ENCODE measurements at places on chromosomes 3 and 15.

DNA sequence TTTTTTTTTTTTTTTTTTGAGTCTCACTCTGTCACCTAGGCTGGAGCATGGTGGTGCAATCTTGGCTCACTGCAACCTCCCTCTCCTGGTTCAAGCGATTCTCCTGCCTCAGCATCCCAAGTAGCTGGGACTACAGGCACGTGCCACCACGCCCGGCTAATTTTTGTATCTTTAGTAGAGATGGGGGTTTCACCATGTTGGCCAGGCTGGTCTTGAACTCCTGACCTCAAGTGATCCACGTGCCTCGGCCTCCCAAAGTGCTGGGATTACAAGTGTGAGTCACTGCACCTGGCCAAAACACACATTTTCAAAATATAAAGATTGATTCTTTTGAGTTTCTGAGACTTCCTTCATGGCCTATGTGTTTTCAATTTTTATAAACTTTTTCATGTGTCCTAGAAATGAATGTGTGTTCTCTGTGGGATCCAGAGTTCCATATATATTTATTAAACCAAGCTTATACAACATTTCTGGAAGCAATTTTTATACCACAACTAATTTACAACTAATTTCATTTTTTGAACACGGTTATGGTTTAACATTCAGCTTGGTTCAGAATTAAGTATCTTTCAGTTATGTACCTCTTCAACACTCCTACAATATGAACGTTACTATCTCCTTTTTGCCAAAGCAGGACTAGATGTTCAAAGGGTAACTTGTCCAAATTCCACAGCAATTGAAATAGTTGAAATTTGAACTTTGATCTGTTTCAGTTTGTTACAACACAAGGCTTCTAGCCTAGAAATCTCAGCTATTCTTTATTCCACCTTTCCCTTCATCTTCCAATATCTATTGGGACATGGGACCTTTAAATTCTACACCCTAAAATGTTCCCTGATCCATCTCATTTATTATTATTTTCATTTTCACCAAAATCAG, 1.5 kb downstream of the ACAD11 start:
- no peak for DNase-seq

- DNase-seq: no peak
These were observed 60.9 kb downstream of the TLNRD1 start for GRCh38 chr15:81061490-81062253.

DNA sequence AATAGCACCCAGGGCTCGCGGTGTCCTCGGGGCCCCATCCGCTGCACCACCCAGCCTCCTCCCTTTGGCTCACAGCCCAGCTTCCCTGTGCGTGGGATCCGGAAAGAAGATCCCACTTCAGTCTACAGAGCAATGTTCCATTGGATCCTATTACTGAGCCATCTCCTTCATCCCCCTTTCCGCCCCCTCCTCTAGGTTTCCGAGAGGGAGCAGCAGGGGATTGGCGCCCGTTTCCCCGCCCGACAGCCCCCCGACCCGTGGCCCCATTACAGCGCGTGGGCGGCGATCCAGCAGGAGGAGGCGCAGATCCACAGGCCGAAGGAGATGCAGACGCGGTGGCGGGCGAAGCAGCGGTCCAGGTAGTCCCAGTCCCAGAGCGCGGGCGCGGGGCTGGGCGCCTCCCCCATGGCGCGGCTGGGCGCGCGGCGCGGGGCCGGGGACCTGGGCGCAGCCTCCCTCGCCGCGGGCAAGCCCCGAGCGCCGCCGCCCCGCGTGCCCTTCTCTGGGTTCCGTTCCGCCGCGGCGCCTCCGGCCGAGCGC, 340 bp downstream of the TMEM44 start:
- peak; percentile 41 for DNase-seq

GRCh38 chr3:172098698-172099494, 59.5 kb downstream of the FNDC3B start:
- no peak for DNase-seq

DNA sequence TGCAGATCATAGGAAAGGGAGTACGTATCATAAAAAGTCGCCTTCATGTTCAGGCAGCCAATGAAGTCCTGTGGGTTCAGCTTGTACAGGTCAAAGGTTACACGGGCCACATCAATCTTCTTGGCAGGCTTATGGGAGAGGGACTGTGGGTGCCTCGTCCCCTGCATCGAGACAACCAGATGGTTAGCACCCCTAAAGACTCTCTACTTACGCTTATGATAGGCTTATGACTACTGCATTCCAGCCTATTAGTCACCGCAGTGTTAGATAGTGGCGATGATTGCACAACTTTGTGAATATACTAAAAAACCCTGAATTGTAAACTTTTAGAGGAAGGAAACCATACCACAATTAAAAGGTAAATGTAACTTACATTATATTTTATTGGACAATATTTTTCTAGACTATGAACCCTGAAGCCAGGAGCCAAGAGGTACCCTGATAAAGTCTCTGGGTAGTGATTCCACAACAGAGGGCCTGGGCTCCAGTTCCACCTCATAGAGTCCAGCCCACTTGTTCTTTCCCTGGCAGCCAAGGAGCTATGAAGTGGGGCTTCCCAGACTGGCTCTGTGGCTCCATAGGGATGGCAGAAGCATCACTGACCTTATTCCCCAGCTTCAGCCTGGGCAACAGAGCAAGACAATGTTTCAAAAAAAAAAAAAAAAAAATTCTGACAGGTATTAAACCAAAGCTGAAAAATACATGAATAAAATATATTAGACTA, 2.5 kb upstream of the FANCD2 start:
- no peak for DNase-seq

GRCh38 chr3:135106445-135106844, 311.4 kb downstream of the EPHB1 start:
- no peak for DNase-seq

- peak; percentile 16 for DNase-seq
These were observed 1.6 kb downstream of the GABPB1 start for GRCh38 chr15:50353251-50353974.

DNA sequence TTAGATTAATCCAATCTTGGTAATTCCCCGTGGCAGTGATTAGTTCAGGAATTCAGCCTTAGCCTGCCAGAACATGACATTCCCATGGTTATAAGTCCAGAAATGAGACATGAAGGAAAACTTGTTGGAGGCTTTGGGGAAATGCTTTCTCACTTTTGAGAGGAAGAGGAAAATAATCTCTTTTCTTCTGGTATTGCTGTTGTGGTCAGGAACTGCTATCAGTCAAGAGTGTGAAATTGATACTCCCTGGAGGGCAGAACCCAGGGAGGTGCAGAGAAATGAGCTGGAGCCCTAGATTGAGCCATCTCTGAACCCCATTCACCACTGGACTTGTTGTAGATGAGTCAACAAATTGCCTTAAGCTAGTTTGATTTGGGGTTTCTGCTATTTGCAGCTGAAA, 38.6 kb upstream of the APH1B start:
- DNase-seq: no peak

- no peak for DNase-seq
These were observed 64.6 kb downstream of the ZIC4 start for GRCh38 chr3:147341727-147342126.

DNA sequence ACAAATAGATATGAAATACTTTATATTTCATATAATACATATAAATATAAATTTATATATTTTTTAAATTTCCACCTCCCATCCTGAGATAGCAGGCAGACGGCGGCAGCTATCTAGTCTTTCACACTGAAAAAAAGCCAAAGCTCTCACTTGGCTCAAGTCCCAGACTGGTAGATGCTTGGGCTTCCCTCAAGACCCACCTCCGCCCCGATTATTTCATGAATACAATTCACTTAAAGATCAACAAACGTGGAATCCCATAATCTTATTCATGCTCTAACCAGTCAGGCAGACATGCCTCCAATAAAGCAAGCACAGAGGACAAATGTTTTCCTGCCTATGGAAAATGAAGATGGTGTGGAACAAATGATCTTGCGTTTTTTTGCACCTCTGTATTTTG, 275.9 kb upstream of the NR2F2 start:
- DNase-seq: no peak

GRCh38 chr3:48478626-48479555, 25.1 kb downstream of the SHISA5 start:
- DNase-seq: no peak

GRCh38 chr3:179373938-179374337, 26.4 kb downstream of the MFN1 start:
- DNase-seq: no peak

DNA sequence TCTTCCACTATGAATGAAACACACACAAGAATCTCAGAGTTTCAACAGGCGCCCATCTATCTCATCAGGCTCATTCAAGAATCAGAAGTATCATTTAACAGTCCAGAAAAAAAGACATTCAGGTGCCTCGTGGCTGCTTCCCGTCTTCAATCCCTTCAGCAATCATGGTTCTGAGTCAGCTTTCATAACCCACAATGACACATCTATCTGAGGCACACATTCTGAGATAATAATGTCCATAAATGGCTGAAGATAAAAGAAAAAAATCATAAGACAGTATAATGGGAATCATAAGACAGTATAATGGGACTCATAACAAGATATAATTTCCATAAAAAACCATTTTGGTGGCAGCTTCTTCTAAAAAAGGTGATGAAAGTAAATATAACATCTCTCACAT, 52.4 kb downstream of the TNIK start:
- no peak for DNase-seq

DNA sequence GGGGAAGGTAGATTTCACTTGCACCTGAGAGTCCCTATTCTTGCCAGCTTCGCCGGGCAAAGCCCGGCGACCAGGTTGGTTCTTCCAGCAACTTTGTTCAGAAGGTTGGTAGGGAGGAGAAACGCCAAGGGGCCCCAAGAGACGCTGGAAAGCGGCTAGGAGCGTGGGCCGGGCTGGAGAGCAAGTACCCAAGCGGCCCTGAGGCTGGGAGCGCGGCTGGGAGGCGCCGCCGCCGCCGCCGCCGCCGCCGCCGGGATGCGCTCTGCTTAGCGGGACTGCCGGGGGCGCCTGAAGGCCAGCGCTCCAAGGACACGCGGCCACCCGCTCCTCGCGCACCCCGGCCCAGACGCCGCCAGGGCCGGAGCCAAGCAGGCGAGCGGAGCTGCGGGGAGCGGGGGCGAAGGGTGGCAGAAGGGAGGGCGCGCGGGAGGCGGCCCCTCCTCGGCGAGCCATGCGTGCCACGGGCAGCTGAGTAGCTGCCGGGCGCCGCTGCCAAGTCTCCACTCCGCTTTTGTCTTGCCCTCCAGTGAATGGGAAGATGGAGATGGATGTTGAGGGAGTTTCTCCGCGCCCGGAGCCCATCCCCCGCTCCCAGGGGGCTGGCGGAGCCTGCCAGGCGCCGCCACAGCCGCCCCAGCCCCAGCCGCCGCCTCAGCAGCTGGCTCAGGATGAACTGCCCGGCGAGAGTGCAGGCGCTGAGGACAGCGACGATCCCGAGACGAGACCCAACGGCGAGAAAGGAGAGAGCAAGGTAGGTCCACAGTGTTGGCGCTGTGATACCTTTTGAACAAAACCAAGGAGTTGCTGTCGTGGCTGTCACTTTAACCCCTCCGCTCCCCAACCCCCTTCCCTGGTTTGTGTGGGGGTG, 227.4 kb upstream of the AZI2 start:
- DNase-seq: peak; percentile 51

DNA sequence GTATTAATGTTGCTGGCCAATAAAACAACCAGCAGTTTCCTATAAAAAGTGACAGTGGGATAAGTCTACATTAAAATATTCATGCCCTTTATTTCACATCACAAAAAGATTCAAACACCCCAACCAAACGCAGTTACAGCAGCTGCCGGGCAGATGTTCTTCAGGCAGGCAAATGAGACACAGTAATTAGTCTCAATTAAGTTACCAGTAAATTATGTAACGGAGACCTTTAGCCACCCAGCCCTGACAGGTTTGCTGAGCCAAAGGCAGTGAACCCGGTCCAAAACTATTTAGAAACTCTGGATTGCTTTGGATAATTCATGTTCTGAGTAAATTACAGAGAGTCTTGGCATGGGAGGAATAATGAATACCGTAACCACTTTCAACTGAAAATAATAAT, 289.2 kb upstream of the LYSMD4 start:
- no peak for DNase-seq

DNA sequence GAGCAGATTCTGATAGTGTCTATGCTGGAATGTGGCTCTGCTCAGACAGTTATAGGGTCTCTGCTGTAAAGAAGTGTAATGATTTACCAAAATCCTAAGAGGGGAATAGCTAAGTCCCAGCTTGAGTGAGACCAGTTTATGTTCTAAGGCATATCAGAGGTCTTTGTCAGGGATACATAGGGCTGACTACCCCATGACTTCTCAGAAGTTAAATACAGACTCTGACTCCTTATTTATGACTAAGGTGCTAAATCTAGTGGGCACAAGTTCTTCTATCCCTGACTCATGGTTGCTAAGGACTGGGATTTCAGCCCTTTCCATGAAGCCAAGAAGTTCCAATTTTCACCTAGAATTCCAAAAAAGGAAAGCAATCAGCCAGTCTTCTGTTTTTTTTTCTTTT, 192.6 kb upstream of the POU1F1 start:
- no peak for DNase-seq

DNA sequence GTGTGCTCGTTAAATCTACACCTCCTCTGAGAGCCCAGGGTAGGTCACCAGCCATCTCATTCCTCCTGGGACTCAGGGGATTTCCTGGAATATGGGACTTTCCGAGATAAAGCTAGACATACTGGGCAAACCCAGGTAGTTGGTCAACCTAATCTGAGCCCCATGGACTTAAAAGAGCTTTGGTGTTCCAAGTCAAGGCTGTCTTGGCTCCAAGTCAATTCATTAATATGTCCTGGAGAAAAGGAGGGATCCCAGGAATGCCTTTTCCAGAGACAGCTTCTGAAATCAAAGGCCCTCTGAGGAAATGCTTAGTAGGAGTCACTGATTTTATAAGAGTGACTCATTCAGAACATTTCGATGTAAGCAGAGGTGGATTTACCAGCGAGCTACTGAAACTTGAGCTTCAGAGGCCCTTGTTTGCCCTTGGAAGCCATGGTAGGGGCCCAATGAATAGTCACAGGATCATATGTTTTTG, 137.3 kb upstream of the UBE2E1 start:
- DNase-seq: no peak

- no peak for DNase-seq
These were observed 84.5 kb downstream of the COL6A6 start for GRCh38 chr3:130601442-130601971.

DNA sequence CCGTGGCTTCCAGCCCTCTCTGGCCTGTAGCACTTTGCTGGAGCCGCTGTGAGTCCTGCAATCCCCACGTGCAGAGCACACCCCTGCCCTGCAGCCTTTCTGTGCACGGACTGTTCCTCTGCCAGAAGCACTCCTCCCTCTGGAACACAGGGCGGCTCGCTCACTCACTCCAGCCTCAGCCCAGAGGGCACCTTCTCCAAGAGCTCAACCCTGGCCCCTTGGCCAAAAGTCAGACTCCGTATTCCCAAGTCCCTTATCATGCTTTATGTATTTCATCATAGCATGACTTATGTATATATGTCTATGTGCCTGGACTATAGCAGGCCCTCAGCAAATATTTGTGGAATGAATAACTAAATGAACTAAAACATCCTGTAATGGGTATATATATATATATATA, 63.2 kb downstream of the ASB7 start:
- no peak for DNase-seq
